BJ (cell line): ENCODE measurements at places on chromosomes 1 and 21.

DNA sequence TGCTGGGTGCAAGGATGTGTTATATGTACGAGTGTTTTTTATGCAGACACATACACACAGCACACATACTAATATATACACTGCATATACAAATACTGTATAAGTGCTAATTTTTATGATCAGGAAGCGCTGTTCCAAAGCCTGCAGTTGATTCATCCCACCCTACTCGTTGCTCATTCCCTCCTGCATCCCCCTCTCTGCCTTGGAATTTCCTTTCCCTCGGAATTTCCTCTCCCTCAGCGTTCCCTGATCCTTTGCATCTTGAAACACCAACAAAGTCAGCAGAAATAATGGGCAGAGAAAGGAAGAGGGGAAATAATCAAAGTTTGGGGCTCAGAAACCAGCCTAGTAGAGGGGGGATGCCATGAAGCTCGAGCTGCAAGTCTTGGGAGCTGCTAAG, 98.9 kb downstream of the CSMD2 start:
- DNase-seq: no peak

- DNase-seq: no peak
Observed at GRCh38 chr1:235960809-235961208, 94.1 kb upstream of the LYST start.

DNA sequence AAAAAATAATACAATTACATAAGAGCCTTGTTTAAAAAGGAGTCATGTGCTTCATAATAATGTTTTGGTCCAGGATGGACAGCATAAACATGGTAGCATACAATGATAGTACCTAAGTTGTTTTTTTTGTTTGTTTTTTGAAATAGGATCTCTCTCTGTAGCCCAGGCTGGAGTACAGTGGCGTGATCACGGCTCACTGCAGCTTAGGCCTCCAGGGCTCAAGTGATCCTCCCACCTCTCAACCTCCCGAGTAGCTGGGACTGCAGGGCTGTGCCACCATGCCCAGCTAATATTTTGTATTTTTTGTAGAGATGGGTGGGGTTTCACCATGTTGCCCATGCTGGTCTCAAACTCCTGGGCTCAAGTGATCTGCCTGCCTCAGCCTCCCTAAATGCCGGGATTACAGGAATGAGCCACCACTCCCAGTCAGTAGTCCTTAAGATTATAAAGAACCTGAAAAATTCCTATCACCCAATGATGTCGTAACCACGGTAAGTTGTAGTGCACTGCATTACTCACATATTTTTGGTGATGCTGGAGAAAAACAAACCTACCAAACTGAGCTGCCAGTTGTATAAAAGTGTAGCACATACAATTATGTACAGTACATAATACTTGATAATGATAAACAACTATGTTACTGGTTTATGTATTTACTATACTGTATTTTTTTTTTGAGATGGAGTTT, 22.4 kb upstream of the RCOR3 start:
- no peak for DNase-seq

DNA sequence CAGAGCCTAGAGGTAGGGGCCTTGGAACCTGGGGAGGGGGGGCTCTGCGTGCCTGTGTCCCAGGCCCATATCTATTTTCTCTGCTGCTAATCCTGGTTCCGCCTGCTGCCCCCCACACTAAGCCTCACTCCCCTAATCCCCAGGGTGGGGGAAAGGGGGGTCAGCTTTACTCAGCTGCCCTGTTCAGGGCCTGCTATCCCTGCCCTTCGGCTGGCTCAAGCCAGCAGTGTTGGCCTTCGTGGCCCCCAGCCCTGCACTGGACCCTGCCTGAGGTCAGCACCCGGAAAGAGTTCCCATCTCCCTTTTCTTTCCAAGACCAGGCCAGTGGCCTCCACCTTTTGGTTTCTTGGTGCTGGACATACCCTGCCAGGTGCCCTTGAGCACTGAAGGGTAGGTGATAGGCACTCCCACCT, 8.4 kb downstream of the ZBTB7B start:
- DNase-seq: no peak

DNA sequence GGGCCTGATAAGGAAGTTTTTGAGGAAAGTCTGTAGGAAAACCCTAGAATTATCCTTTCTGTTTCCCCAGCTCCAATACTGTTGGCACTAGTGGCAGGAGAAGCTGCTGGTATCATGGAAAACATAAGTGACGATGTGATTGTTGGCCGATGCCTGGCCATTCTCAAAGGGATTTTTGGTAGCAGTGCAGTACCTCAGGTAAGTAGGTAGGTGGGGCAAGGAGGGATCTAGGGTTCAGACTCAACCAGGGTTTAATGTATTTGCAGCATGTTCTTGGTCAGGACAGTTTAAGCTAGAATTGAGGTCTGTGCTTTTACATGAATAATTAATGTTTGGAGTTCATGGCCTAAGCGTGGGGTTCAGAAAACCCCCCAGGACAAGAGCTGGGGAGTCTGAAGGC, 62.1 kb downstream of the KDM1A start:
- no peak for DNase-seq

GRCh38 chr1:54851936-54852524, 35.0 kb downstream of the DHCR24 start:
- DNase-seq: no peak

- DNase-seq: no peak
Observed at GRCh38 chr1:18997508-18997907, 41.0 kb upstream of the IFFO2 start.

DNA sequence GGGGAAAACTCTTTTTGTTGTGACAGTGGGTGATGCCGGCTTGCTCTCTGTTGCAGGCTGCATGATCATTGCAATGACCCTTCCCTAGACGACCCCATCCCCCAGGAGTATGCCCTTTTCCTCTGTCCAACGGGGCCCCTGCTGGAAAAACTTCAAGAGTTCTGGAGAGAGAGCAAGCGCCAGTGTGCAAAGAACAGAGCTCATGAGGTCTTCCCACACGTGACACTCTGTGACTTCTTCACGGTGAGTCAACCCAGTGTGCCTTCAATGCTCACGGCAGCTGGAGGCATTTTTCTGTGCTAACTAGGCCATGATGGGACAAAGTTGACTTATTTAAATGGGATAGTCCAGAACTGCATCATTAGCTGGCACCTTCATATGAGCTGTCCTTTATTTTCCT, 5.7 kb downstream of the UBASH3A start:
- no peak for DNase-seq

DNA sequence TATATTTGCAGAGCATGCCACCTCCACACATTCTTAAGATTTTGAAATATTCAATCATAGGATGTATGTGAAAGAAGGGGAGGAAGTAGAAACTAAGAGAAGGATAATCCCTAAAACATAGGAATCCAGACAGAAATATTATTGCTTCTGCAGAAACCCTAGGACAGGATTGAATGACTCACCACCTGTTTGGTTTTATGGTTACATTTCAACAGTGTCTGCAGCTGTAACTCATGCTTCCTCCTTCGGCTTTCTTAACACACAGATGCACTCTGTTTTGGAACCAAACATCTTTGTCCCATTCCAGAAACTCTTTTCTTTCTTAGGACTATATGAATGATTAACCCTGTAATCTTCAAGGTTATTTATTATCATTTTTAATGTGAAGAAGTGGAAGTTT, 20.7 kb downstream of the RGS7 start:
- DNase-seq: no peak
